ENCODE measurements at places on chromosomes 3 and 15.

- DNase-seq: no peak
Measured at GRCh38 chr15:75727851-75728715, 15.4 kb upstream of the CSPG4 start.

GRCh38 chr3:133965013-133965570 is 64.6 kb downstream of the SLCO2A1 start:
- DNase-seq: peak; percentile 34

GRCh38 chr3:171266034-171266739 is 194.0 kb downstream of the TNIK start:
- DNase-seq: no peak

- no peak for DNase-seq
Measured at GRCh38 chr15:47688573-47689086, 28.7 kb upstream of the SEMA6D start.

DNA sequence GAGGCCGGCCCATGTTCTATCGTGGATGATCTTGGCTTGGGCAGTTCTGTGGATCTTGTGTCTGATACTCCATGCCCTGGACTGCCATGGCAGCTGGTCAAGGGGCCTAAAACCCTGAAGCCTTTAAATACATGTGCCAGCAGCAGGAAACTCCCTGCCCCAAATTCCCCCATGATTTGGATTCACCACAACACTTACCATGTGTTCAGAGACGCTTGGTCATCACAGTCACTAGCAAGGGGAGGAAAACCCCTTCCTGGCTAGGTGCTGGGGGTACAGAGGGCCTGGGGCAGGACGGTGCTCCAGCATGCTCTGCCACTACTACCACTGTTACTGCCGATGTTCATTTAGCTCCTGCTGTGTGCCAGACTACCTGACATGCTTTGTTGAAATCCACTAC is 94.4 kb downstream of the DNAJB8 start:
- no peak for DNase-seq

DNA sequence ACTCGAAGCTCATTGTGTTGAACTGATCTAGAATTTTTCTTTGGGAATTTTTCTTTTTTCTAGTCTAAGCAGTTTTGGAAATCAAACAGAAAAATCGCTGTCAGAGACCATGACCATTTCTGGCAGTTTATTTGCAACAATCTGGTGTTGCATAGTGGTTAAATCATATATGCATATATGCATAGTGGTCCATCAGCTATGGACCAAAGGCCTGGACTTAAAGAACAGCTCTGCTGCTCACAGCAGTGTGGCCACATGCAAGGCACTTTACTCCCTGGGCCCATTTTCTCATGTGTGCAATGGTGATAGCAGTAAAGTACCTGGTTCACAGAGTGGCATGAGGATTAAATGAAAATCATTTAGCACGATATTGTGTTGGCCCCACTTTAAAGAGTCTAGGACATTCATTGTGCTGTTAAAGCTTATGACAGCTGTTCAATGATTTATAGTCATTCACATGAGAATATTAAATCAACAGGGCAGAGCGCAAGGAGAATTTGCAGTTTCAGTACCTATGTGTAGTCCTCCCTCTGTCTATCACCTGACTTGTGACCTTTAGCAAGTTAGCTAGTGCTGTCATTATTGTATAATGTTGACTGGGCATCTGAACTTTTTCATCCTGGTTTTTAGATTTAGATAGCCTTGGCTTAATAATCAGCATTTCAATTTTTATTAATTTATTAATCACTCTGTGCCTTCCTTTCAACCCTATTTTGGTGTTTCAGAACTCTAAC is 46.4 kb downstream of the BLM start:
- DNase-seq: no peak

DNA sequence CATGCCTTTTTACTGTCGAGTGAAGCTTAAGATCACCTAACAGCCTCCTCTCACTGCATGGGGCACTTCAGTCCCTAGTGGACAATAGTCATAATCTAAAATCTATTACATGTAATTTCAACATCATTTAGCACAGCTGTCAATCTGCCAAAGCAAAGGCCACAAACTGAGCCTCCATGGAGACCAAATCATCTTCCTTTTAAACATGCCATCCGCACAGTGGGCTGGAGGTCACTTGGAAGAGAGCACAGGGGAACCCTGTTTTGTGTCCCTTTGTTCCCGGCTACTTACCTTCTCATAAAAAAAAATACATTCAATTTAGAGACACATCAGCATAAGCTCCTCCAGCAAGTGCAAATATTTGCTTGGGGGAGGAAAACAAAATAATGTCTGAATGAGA is 167.3 kb downstream of the SQOR start:
- DNase-seq: peak; percentile 96

DNA sequence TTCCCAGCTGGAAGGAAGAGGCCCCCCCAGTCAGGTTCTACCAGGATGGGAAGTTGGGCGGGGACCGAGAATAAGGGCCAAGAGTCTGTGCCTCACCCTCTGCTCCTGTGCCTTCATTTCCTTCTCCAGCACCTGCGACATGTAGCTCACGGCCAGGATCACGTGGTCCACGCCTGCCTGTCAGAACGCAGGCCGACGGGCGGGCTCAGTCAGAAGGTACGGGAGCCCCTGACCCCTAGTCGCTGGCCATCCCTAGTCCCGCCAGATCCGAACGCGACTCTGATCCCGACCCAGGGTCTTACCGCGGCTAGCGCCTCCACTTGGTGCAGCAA is 489 bp downstream of the GMPPB start:
- DNase-seq: no peak
